ENCODE measurements at places on chromosomes 6 and 20.

DNA sequence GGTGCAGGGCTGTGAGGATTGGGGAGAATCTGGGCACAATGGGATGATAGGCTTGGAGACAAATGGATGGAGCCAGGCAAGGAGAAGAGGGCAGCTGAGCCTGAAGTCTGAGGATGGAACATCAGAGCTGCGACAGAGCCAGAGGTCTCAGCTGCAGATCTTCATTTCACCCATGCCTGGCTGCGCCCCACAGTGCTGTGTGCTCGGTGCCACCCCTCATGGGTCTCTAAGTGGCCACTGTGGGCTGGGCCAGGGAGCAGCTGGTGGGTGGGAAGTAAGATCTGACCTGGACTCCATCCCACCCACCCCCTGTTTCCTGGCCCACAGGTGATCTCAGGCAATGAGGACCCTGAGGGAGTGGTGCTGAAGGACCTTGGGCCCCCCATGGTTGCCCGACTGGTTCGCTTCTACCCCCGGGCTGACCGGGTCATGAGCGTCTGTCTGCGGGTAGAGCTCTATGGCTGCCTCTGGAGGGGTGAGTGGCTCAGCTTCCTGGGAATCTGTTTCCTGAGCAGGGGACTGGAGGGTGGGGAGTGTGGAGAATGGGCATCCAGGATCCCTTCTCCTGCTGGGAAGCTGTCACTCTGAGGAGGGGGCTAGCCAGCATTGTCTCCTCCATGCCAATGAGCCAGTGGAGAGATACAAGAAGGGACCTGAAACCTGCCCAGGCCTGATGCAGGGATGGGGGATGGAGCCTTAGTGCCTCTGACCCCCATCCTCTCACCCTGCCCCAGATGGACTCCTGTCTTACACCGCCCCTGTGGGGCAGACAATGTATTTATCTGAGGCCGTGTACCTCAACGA is 6.5 kb downstream of the DDR1 start:
- DNase-seq: no peak

DNA sequence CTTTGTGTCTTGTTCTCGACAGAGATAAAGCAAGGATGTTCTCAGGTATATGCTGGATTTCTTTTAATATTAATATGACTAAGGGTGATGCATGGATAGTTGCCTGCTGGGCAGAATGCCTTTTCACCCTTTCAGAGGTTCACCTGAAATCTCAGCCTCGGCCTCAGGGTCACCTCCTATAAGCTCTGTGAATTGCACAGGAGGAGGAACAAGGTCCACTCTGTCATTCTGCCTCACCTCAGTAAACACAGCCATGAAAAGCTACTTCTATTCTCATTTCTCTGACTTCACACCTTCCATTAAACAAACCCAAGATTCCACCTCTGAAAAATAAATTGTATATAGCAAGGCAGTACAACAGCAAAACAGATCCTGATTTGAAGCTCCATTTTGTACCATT is 38.1 kb upstream of the AIG1 start:
- no peak for DNase-seq

- no peak for DNase-seq
These were observed 55.9 kb upstream of the C20orf144 start for GRCh38 chr20:33606118-33606771.

DNA sequence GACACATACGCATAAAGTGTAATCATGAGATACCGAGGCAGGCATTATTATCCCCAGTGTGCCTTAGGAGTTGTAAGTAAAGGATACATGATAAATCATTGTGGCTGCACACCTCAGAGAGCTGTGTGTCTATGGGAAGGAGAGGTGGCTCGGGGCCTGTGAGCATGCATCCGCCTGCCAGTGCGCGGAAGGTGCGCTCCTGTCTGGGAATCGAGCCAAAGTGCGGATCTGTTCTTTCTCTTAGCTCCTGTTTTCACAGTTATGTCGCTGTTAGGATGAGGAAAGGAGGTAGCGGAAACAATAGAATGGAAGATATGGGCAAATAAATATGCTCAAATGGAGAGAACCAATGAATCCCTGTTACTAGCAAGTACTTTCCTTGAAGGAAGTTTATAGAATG is 98.0 kb downstream of the ANKRD6 start:
- DNase-seq: no peak

DNA sequence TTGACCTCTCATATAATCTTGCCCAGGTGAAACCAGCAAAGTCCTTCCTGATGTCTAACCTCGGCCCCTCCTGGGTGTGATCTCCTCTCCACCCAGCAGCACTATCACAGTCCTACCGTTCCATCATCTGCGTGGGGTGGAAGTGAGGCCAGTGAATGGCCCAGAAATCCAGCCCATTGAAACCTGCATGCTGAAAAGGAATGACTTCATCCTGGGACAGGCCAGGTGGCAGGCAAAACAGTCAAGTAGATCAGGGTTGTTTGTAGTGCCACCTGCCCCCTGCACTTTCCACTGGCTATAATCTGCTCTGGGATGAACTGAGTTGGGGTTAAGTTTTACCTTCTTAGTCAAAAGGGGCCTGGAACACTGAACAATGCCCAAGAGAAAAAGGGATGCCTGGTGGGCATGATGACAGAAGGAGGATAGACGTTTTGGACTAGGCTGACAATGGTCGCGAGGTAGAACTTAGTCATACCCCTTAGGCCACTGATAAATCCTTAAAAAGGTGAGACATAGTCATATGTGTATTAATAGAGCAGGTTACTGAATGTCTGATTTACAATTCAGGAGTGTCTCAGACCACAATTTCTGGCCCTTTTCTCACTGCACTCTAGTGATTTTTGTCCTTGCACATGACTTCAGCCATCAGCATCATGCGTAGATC is 8.1 kb upstream of the HSP90AB1 start:
- DNase-seq: no peak

- DNase-seq: peak; percentile 32
These were observed 67.3 kb downstream of the ATP9A start for GRCh38 chr20:51700809-51701285.

DNA sequence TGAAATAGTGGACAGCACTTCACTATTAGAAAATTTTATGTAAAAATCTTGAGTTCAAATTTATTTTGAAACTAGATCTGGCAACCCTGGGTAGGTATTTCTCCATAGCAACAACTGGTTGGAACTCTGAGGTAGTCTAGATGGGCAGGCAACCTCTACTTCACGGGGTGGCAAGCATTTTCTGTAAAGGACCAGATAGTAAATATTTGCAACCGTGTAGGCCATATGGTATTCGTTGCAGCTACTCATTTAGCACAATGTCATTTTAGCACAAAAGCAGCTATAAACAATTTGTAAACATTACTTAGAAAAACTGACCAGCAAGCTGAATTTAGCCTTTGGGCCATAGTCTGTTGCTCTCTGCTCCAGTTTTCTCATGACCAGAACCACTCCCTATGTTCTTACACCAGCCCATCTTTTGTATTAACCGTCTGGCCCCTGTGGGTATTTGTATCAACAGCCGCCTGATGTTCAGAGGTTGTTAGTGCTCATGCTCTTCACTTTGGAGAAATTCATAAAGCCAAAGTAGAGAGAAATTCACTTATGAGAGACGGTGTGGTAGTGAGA is 29.2 kb downstream of the LGSN start:
- DNase-seq: no peak

- DNase-seq: no peak
These were observed 103.7 kb downstream of the SLC23A2 start for GRCh38 chr20:4897600-4897999.

DNA sequence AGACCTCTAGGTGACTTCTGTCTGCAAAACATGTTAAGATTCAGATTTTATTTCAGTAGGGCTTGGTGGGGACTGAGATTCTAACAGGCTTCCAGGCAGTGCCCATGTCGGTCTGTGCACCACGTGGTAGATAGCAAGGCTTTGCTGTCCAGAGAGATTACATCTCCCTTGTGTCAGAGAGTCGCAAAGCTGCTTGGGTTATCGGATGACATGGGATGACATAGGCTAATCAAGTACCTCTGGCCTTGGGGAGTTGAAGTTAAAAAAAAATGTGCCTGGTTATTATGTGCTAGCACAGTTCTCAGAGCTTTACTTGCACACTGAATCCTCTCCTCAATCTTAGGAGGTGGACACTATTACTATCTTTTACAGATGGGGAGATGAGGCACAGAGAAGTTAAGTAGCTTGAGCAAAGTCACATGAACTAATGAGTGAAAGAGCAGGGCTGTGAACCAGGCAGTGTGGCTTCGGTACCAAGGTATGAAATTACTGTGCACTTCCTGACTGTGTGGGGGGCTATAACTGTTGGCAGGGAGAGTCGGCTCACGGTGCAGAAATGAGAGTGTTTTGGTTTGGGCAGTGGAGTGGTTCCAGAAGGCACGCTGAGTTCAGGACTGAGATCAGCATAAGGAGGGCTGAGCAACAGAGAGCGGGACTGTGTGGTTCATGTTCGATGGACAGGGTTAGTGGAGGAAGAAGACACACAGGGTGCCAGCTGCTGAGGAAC is 41.1 kb downstream of the FARS2 start:
- no peak for DNase-seq

GRCh38 chr6:53376661-53377226 is 28.0 kb upstream of the ELOVL5 start:
- no peak for DNase-seq

- DNase-seq: no peak
These were observed 154.9 kb downstream of the DLL1 start for GRCh38 chr6:170135821-170136471.

GRCh38 chr20:48827855-48828733 is at the start of gene PREX1:
Gene PREX1 (minus strand): TSS chr20:48827999. CDS start chr20:48827860, 139 bp downstream.
- peak; percentile 87 for DNase-seq
